ENCODE measurements at places on chromosomes 7 and 10.

- DNase-seq: no peak
Measured at GRCh38 chr10:113765910-113766309, 14.4 kb downstream of the PLEKHS1 start.

DNA sequence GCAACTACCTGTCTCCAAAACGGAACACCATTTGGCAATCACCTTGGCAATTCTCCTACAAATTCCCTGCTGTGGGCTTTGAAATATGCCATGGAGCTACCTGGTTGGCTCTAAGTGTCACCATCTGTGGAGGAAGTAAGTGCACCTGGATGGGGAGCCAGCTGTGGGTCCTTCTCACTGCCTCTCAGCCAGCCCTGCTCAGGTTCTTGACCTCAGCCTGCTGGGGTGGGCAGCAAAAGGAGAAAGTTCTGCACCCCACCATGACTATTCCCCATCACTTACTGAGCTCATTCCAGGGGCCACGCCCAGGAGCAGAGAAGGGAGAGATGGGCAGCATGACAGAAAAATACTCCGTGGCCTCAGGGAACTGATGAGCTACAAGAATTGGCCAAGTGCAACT lies 158.7 kb downstream of the TNS3 start:
- no peak for DNase-seq

- peak; percentile 78 for DNase-seq
Measured at GRCh38 chr10:89414146-89414878, at the start of gene IFIT5. Gene IFIT5, plus strand, starts transcription at chr10:89414568. Its CDS starts 231 bp downstream, at chr10:89414799.

DNA sequence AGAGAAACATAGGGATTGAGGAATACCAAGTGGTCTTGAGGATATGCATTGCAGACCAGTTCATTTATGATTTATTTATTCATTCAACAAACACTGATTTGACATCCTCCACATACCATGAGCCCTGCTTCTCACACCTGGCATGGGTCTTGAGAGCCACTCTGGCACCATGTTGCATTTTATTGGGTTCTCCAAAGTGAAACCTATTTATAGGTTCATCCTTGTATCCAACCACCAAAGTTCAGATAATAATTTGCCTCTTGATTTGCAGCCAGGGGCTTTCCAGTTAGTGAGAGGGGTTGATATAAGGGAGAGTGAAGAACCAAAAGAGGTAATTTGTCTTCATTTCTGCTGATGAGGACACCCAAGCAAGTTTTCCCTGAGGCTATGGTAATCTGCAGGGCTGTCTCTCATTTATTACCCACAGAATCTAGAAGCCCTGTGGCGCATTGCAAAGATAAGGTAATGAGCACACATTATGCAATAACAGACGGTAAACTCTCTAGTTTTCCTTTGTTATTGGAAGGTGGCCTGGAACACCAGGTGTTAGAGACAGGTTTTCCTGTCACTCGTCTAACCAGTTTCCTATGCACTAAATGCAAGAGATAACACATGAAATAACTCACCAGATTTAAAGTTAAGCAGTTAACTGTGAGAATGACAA lies 28.8 kb upstream of the ICA1 start:
- DNase-seq: no peak

- no peak for DNase-seq
Measured at GRCh38 chr10:76286536-76286935, 855.1 kb downstream of the LRMDA start.

- DNase-seq: no peak
Measured at GRCh38 chr10:34494012-34494411, 321.1 kb downstream of the PARD3 start.

DNA sequence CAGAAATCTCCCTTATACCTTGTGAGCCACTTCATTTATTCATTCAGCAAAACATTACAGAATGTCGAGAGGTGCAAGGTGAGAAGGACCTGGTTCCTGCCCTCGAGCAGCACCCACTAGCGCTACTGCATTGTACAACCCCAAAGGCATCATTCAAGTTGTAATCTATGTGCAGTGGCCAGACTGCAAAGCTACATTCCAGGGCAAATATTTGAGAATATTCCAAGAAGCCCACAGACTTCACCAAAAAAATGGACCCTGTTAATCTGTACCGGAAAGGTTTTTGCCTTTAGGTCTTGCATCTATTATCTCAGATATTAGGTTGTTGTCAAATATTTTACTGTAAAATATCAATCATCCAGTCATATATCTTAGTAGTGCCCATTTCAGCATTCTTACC lies 295.4 kb upstream of the FZD1 start:
- no peak for DNase-seq

DNA sequence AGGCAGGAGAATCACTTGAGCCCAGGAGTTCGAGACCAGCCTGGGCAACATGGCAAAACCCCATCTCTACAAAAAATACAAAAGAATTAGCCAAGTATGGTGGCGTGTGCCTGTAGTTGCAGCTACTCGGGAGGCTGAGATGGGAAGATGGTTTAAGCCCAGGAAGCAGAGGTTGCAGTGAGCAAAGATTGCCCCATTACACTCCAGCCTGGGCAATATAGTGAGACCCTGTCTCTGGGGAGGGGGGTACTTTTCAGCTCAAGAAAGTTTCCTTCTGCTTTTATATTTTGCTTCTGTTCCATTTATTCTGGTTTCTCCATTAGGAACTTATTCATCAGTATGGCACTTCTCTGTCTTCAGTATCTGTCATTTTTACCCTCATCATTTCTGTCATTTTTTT lies 48.6 kb downstream of the COA1 start:
- no peak for DNase-seq

- peak; percentile 45 for DNase-seq
Measured at GRCh38 chr7:76142861-76143260, 58.8 kb upstream of the SRRM3 start.

- no peak for DNase-seq
Measured at GRCh38 chr7:38373155-38373554, 99.7 kb upstream of the TARP start.

GRCh38 chr7:134645478-134645877 lies 1.2 kb upstream of the BPGM start:
- no peak for DNase-seq

DNA sequence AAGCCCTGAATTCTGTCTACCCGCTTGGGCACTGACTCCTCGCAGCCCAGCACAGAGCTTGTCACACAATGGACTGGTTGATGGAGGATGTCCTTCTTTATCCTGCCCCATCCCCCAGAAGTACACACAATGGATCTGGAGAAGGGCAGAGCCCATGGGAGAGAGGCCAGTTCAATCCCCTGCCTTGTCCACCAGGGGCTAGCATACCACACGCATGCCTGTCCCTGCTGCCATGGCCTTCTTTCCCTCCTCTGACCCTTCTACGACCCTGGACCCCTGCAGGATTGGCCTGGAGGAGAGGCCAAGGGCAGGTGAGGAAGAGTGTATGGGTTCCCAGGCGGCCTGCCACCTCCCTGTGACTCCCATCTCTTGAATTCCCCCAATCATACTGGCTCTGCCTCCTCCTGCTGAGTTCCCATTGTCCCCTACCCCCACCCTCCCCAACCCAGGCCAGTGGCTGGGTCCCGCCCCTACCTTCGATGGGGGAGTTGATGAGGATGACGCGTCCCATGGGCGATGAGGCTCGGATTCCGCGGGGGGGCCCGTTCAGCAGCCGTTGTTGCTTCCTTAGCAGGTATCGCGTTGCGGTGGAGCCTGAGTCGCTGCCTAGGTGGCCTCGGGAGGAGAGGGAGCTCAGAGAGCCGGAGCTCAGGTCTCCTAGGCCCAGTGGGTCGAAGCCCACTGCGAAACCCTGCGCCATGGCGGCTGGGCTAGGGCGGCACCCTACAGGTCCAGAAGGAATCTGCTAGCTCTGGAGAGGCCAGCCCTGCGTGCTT lies 1.2 kb downstream of the PDZD7 start:
- DNase-seq: no peak

- no peak for DNase-seq
Measured at GRCh38 chr10:106913348-106913747, 251.2 kb downstream of the SORCS1 start.

DNA sequence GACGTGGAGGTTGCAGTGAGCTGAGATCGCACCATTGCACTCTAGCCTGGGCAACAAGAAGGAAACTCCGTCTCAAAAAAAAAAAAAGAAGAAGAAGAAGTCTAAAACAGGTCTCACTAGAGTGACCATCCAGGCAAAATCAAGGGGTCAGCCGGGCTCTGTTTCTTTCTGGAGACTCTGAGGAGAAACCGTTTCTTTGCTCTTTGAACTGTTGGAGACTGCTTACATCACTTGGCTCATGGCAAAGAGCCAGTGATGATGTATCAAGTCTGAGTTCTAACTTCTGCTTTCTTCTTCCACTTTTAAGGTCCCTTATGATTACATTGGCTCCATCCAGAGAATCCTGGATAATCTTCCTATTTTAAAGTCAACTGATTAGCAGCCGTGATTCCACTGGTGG lies 306.8 kb downstream of the WDR11 start:
- DNase-seq: no peak

GRCh38 chr7:2621948-2622640 lies 9.7 kb upstream of the TTYH3 start:
- DNase-seq: no peak

DNA sequence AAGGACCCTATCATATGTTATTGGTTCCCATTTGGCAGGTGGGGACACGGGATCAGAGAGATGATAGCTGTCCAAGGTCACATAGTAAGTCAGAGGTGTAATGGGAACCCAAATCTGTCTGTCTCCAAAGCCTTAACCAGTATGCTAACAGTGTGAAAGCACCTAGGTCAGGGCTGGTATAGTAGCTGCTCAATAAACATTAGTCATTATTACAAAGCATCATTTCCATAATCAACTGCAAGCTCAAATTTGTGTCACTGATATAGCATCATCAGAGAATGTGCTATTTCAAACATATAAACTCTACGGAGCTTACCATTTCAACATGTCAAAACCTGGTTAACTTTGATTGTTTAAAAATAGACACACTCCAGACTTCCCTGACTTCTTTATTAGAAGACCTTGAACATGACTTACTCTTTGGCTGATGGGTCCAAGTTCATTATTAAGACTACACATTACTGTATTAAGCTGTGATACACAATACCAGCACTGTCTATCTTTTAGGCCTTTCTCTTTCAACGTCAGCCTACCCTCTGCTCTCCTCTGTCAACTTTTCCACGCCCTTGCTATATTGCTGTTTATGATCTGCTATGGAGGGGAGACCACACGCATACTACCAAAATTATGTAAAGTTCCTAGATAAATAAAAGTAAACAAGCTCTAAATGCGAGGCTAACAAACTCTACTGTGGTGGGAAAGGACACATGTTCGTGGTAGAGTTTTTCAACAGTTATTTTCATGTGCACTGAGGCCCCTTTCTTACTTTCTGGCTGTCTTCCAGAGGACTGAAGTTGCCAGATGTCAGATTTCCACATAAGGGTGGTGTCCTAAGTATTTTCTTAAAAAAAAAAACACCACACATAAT lies 33.6 kb downstream of the DNMBP start:
- no peak for DNase-seq

GRCh38 chr10:79346012-79346340 lies 1.3 kb upstream of the PPIF start:
- no peak for DNase-seq

- no peak for DNase-seq
Measured at GRCh38 chr7:18016547-18017444, 10.8 kb downstream of the PRPS1L1 start.

- no peak for DNase-seq
Measured at GRCh38 chr7:30562909-30563308, 31.8 kb upstream of the GARS1 start.

- no peak for DNase-seq
Measured at GRCh38 chr10:1628757-1629156, 108.6 kb downstream of the ADARB2 start.

GRCh38 chr10:11209830-11210181 lies 192.1 kb downstream of the CELF2 start:
- DNase-seq: no peak

DNA sequence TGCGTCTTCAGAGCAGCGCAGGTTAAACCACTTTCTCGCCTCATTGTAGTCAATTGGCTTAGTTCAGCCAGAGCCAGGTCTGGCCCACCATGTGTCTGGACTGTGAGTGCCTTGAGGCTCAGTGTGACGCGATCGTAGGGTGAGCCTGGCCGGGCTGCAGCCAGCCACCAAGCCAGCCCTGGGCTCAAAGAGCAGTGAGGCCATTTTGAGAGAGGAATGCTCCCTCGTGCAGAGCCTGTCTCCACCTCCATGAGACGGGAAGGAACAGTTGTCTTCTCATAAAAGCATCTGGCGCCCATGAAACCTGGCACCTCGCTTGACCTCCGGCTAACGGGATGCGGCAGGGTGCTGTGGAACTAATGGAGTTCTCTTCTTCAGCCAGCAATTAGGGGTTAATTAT lies 34.5 kb downstream of the LHPP start:
- DNase-seq: no peak

GRCh38 chr10:75788394-75789205 lies 357.2 kb downstream of the LRMDA start:
- no peak for DNase-seq

GRCh38 chr7:66236713-66237303 lies 31.7 kb downstream of the TPST1 start:
- DNase-seq: no peak

DNA sequence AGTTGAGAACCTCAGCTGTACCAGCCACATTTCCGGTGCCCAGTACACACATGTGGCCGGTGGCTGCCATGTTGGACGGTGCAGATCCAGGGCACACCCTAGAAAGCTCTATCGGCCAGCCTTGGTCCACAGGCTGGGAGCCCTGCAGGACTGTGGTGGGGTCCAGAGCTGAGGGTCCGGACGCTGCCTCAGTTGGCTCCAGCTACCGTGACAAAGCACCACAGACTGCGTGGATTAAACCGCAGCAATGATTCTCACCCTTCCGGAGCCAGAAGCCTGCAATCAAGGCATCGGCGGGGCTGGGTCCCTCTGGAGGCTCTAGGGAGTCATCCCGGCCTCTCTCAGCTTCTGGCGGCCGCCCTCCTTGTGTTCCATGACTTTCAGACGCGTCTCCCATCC lies 50.1 kb downstream of the PDGFA start:
- no peak for DNase-seq

DNA sequence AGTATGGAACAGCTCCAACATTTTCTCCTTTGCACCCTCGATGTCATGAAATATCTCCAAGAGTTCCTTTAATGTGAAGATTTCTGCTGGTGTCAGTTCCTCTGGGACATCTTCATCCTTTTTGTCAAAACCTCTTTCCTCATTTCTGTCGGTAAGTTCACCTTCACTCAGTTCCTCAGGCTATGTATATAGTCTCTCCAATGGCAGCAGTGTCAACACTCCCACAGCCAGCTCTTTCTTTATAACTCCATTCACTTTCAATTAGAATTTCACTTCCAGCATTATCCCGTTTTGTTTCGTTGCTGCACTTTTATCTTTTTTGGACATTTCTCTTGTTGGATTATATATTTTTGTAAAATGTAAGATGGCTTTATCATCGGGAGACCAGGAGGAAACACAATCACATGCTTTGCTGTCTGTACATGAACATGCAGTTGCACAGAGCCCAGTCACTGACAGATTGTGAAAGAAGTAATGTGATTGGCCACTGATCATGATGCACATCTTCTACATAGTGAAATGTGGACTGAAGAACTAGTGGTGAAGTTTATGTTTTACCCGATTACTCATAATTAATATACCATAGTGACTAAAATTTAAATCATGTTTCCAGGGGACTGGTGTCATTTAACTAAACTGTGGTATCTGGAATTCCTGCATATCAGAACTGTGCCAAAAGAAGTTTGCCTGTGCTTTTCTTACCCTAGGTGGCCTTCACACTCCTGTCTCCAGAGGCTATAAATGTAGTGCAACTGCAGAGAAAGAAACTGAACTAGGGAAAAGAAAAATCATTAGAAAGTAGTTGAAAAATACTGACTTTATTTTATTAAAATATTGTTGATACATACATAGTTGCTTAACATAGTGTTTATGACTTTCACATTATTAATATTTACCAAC lies 289.6 kb downstream of the PPP1R3A start:
- no peak for DNase-seq

All from CD4-positive, alpha-beta T cell treated with Interleukin-21 for 1 hour (primary cell).